ENCODE measurements at places on chromosomes 13 and 19.

GRCh38 chr13:49454388-49455006 is 10.4 kb downstream of the SETDB2 start:
- no peak for DNase-seq

DNA sequence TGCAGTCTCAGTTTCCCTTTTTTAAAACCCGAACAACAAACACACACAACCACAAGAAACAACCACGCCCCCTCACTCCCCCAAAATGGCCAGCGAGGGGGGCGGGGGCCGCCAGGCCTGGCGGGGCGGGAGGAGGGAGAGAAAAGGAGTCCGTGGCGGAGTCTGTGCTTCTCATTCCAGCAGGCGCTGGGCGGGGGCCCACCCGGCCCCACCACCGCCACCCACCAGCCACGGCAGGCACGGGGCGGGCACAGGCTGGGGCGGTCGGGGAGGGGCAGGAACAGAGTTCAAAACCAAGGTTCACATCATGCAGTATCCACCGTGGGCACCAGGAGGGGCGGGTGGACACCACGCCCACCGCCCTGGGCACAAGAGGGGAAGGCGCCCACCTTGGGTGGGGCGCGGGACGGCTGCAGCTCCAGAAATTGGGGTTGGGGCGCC is 12.9 kb downstream of the DPF1 start:
- DNase-seq = no peak

DNA sequence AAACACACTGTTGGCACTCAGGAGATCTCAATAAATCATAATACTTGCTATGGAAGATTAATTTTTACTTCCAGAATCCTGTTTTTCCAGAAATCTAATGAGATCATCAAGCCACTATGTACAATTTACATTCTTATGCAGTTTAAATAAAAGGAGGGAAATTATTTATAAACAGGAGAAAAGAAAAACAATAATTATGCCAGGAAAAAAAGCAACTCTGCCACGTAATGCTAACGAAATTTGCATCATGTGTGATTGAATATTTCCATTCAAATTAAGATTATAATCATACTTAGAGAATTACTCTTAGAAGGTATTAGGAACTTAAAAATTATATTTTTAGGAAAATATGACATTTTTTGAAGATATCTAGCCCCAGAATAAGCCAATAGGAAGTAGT is 13.0 kb downstream of the FAM124A start:
- DNase-seq = no peak

DNA sequence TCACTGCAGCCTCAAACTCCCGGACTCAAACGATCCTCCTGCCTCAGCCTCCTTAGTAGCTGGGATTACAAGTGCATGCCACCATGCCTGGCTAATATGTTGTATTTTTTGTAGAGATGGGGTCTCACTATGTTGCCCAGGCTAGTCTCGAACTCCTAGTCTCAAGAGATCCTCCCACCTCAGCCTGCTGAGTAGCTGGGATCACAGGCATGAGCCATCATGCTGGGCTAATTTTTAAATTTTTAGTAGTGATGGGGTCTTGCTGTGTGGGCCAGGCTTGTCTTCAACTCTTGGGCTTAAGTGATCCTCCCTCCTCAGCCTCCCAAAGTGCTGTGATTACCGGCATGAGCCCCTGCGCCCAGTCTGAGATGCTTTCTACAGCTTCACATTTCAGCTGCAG is 15.3 kb downstream of the ATCAY start:
- no peak for DNase-seq

- DNase-seq = no peak
These were observed 138.0 kb downstream of the ENOX1 start for GRCh38 chr13:43648733-43649132.

GRCh38 chr19:8641908-8642547 is 11.6 kb downstream of the NFILZ start:
- no peak for DNase-seq

- no peak for DNase-seq
These were observed 157.5 kb upstream of the ATXN8OS start for GRCh38 chr13:69950160-69950559.

DNA sequence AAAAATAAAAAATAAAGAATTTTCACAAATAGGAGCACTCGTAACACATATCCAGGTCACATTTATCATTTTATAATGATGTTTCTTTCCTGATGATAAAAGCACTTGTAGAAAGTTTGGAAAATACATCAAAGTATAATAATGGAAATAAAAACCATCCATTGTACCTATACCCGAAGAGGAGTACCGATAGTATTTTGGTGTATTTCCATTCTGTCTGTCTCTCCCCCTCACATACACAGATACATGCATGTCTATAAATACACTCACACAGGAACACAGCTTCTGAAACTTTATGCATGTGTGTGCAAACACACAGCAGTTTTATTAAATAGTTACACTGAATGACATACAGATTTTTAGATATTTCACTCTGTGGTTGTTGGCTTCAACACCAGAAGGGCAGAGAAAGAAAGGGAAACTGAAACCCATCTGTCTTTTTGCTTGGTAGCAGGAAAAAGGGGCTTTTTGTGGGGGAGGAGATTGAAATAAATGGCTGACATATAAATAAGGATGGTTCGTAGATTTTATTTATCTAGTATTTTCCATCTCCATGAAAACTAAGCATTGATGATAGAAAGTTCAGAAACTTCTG is 114.8 kb downstream of the LRCH1 start:
- DNase-seq = no peak

Measured in stimulated activated CD8-positive, alpha-beta memory T cell treated with anti-CD3 and anti-CD28 coated beads, Interleukin-7, amount 100 ng/mL, for 24 hours (primary cell).